Caki2 (cell line): ENCODE measurements at places on chromosomes 13 and 19. TPM values are rescaled to one million over a fixed set of nuclear protein-coding genes. Genes with fewer than 3 reads are reported as not detected.

- DNase-seq, result peak; percentile 16
These were observed 564 bp downstream of the HS6ST3 start for GRCh38 chr13:96090240-96091101.

FXYD5 gene
- total RNA-seq, result 43.7 and 51.5 TPM in 2 replicates

NLRP9 gene
- not detected in 2 replicates for total RNA-seq

GRCh38 chr19:11041966-11042627 is 47.2 kb upstream of the LDLR start:
- no peak for DNase-seq

MEIOSIN gene
- 0.35 TPM in 1 of 2 replicates, not detected in the other for total RNA-seq

ZNF749 gene
- 17.8 and 20.7 TPM in 2 replicates for total RNA-seq

GPR4 gene
- total RNA-seq, result not detected in 2 replicates
